CD4-positive, alpha-beta T cell treated with Interleukin-17A for 4 hours (primary cell): ENCODE measurements at places on chromosomes 7 and 10.

DNA sequence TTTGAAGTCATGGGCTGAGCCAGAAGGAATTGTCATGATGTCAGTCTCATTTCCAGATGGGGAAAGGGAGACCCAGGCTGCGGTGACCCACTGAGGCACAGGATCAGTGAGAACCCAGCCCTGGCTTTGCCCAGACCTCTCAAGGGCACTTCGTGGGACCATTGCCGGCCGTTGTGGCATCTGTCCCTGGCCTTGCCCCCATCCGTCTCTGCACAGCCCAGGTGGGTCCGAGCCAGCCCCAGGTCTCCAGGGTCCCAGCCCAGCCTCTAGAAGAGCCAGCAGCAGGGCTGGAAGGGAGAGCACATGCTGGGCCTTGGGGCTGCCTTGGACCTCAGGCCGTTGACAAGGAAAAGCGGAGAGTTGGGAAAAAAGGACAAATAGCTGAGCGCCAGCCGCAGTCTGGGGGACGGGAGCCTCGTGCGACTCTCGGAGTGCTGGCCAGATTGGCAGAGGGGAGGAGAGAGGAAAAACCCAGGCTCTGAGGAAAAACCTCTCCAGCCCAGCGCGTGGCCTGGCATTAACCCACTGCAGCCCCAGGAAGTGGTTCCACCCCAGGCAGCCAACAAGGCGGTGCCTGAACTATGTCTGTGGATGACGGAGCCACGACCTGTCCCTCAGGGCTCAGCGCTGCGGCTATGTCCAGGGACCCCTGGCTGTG, 30.2 kb downstream of the GRIFIN start:
- no peak for DNase-seq

- no peak for DNase-seq
Observed at GRCh38 chr10:100569687-100570481, 34.1 kb downstream of the HIF1AN start.

GRCh38 chr10:116974456-116975005, 30.5 kb downstream of the SHTN1 start:
- no peak for DNase-seq

GRCh38 chr7:35695473-35695850, 527 bp upstream of the HERPUD2 start:
- DNase-seq = peak; percentile 34

- no peak for DNase-seq
Observed at GRCh38 chr10:62068464-62068863, 167.0 kb downstream of the ARID5B start.

DNA sequence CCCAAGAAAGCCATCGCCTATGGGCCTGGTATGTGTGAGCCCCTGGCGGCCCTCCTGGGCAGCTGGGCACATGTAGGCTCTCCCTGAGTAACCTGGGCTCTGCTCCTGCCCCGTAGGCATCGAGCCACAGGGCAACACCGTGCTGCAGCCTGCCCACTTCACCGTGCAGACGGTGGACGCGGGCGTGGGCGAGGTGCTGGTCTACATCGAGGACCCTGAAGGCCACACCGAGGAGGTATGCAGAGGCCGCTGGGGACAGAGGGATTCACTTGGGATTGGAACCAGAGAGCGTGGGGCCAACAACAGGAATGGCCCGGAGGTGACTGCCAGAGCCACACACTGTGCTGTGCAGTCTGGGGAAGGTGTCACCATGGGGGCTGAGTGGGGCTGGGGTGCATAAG, 7.3 kb downstream of the FLNC start:
- no peak for DNase-seq

- DNase-seq = no peak
Observed at GRCh38 chr7:44384586-44385433, 59.4 kb upstream of the CAMK2B start.

DNA sequence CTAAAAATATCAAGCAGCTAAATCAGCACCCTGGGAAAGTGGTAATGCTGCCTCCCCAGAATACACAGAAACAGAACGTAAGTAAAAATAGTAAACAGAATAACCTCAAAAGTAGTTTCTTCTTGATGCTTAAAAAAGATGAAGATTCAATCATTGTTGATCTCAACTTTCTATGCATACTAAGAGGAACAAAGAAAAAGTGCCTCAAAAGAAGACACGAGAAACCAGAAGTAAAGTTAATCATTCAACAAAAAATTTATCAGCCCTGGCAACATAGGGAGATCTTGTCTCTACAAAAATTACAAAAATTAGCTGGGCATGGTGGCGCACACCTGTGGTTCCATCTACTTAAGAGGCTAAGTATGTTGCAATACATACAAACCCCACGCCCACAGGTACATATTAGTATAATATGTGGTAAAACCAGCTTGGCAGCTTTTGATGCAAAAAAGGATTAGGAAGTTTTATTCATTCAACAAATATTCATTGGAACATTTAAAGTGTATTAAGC, 153.7 kb downstream of the NRBF2 start:
- DNase-seq = no peak

- no peak for DNase-seq
Observed at GRCh38 chr10:23294638-23295247, 49.9 kb downstream of the C10orf67 start.

GRCh38 chr10:127755753-127756152, 18.8 kb downstream of the FOXI2 start:
- no peak for DNase-seq

- DNase-seq = no peak
Observed at GRCh38 chr10:96217711-96218110, 53.7 kb downstream of the BLNK start.

DNA sequence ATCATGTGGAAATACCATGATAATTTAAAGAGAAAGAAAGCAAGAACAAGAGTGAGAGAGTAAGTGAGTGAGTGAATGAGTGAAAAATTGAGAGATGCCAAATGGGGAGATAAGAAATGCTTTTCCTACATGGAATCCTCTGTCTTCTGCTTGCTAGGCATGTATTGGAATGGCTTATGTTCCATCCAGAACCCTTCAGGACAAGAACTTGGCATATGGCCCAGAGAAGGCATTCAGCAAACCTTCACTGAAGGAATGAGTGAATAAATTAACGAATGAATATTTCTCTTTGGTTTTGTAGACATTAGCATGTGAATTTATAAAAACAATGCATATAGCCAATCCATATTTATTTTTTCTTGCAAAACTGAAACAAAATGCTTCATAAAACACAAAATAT, 162.2 kb downstream of the LRRTM3 start:
- DNase-seq = no peak

- DNase-seq = no peak
Observed at GRCh38 chr10:101901340-101901739, 57.7 kb upstream of the KCNIP2 start.

DNA sequence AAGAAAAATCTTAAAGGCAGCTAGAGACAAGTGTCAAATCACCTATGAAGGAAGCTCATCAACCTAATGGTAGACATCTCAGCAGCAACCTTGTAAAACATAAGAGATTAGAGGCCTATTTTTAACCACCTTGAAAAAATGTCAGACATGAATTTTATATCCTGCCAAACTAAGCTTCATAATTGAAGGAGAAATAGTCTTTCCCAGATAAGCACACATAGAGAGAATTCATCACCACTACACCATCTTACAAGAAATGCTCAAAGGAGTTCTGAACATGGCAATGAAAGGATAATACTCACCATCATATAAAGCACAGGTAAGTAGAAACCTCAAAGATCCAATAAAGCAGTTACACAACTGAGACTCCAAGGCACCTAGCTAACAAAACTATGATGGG, 156.5 kb downstream of the ZEB1 start:
- no peak for DNase-seq

DNA sequence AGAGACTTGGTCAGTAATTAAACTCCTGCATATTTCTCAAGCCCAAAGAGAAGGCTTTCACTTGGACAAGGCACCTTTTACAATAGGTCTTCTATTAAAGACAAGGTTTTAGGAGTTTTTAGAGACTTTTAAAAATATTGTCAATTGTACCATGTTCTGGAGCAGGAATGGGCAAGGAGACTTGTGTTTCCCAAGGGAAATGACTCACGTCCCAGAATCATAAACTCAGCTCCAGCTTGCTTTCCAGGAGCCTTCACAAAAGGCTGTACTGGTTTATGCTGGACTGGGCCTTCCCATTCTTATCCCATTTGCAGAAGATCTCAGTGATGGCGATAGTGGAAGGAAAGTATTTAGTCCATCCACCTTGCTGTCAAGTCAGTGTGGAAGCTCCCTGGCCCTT, 7.8 kb upstream of the GLI3 start:
- DNase-seq = no peak

DNA sequence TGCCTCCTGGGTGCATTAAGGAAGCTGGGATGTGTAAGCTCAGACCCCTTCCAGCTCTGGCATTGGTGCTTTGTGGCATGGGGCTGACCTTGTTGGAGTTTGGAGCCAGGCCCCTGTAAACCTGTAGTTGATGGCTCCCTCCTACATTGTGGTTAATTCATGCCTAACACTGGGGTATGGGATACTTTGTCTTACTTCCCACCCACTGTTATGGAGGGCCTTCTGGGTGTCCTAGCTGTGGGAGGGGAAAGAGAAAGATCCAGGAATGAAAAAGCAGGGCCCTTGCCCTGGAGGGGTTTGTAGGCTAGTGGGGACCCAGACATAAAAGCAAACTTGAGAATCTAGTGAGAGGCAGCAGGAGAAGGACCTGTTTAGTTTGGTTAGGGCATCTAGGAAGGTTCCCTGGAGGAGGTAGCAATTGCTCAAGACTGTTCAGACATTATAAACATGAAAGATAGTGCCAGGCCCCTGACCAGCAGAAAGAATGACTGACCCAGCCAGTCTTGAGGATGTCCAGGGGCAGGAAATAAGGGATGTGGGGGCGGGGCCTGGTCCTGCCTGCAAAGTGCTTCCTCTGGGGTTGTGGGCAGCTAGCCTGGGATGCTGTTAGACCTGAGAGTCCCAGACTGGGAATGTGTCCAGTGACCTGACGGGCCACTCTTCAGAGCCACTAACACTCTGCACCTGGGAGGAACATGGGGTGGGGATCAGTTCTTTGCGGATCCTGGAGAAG, 6.6 kb downstream of the ADAMTS14 start:
- no peak for DNase-seq

DNA sequence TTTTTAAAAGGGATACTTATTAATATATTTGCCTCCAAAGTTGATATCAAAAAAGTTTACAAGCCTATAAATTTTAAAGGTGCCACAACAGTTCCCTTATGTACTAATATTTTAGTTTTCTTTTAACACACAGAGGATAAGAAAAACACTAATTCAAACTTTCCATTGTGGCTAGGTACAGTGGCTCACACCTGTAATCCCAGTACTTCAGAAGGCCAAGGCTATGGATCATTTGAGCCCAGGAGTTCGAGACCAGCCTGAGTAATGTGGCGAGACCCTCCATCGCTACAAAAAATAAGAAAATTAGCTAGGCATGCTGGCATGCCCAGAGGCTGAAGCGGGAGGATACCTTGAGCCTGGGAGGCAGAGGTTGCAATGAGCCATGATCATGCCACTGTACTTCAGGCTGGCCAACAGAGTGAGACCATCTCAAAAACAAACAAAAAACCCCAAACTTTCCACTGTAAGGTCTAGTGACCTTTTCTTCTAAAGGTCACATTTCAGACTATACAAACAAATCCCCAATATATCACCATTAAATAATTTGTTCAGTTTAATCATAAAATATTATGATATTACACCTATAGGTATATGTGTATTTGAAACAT, 107.5 kb downstream of the HBP1 start:
- no peak for DNase-seq

DNA sequence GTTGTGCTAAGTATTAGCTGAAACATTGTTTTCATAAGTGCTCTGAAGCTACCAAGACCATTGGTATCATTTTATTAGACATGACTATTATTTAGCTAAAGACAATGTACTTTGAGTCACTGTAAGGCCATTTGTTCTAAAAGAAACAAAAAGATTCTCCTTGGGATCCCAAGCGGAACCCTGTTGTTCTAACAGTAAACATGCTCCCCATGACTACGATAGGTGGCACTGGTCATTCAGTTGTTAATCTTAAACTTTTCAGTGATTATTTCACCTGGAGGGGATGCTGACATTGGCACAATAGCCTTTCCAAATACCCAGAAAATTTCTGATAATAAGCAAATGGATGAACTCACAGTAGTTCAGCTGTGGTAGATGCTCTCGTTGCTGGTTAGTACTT, 715.0 kb downstream of the AUTS2 start:
- no peak for DNase-seq

- no peak for DNase-seq
Observed at GRCh38 chr10:33025910-33026309, 67.9 kb upstream of the ITGB1 start.

DNA sequence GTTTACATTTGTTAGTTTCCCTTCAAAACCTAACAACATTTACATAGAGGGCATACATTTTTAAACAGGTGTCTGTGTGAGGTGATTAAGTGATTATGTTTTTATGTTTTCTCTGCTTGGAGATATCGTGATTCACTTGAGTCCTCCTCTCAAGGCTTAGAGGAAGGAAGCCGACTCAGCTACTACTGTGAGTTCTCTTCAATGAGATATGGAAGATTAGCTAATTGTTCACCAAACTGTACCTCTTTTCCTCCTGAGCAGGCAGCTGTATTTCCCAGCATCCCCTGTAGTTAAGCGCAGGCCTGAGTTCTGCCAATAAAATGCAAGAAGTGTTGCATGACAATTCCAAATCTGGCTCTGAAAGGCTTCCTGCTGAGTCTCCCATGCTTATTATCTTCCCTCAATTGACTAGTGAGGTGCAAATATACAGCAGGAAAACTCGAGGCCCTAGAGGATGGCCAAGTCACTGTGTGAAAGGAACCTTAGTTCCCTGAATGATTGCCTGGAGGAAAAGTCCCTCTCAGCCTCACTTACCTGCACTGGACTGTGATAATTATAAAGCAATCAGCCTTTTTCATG, 528.7 kb downstream of the GRM8 start:
- DNase-seq = no peak

DNA sequence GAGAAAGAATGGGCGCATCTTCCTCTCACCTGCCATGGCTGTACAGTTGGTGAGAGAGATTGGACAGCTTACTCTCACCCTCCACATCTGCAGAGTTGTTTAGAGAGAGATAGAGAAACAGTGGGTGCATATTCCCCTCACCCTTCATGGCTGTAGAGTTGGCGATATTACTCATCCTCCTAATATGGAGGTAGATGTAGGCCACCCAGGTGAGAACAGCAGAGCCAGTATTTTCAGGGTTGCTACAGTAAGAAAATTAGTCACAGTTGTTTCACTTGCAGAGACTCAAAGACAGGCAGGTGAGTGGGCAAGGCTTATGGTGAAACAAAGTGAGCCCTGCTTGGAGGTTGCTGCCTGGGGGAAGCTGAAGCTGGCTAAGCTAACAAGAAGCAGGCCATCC, 65.0 kb upstream of the PFKP start:
- DNase-seq = no peak

DNA sequence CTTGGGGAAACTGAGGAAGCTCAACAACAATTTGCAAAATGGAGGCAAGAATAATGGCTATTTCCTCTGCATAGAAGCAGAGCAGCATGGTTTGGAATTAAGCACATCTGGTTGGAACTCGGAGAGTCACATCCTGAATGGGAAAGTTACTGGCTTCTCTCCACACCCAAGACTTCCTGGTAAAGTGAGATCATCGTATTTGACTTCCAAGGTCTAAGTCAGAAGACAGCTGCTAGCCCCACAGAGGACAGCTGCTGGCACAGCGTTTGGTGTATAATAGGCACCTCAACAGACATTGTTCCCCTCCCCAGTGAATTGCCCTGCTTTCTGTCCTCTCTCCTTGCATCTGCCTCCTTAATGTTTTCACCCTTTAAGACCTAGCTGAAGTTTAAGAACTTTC, 37.0 kb upstream of the NRF1 start:
- no peak for DNase-seq

GRCh38 chr10:12177642-12178041, 18.0 kb downstream of the NUDT5 start:
- DNase-seq = no peak
